ENCODE measurements at places on chromosomes 12 and 14.

DNA sequence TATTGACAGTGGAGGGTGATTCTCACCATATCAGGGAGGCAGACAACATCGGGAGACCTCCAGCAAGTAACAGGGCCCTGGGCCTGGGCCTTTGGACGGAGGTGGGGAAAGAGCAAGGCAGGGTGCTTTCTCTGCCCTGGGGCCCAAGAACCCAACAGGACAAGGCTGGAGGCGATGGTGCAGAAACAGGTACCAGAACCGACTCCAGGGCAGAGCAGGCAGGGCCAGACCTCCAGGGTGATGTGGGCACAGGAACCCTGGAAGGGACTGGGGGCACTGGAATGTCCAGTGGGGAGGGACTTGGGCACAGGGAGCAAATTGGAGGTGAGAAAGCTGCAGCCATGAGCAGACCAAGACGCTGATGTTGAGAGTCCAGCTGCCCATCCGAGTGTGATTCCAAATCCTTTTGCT, 44.4 kb downstream of the PRMT8 start:
- DNase-seq, result no peak

DNA sequence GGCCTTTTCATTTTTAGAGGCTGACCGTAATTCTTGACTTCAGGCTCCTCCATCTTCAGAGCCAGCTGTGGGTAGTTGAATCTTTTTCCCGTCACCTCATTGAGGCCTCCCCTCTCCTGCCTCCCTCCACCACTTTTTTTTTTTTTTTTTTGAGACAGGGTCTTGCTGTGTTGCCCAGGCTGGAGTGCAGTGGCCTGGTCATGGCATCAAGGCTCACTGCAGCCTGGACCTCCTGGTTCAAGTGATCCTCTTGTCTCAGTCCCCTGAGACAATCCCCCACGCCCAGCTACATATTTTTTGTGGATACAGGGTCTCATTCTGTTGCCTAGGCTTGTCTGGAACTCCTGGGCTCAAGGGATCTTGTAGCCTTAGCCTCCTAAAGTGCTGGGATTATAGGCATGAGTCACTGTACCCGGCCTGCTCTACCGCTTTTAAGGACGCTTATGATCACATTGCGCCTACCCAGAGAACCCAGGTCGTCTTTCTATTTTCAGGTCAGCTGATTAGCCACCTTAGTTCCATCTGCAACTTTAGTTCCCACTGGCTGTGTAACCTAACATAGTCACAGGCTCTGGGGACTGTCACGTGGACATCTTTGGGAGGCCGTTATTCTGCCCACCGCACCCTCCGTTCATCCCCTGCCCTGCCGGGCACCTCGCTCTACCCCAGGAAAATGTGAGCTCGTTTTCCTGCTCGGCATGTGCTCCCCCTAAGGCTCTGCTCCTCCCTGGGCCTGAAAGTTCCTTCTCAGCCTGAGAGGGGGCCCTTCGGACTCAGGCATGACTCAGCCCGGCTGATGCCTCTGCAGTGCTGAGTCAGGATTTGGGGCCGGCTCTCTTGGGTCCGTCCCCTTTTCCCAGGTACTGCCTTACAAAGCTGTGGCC, 13.4 kb downstream of the TNFAIP2 start:
- DNase-seq, result no peak

- no peak for DNase-seq
These were observed 42.2 kb downstream of the ZCRB1 start for GRCh38 chr12:42283739-42284138.

DNA sequence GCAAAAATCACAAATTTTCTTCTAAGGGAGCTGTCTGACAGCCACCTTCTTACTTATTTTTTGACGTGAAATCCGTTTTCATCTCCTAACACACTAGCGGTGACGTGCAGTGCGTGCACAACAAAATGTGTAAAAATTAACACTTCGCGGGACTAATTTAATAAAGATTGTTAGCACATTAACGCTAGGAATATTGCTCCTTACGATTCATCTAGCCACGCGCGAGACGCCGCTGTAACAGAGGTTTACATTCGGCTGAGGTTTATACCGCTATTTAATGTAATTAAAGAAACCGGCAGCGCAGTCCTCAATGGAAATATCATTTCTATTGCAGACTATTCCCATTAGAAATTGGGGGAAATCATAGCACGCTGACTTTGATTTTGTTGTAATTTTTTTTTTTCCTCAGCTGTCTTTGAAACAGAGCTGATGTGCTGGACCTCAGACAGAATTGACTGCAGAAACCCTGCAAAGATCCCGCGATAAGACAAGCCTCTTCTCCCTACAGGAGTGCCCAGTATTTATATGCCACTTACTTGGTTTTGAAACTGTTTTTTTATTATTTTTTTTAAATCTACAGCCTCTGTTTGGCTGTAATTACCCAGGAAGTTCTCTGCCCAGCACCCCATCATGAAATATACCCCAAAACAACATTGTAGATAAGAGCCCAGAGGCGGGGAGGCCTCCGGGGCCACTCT, 31.2 kb downstream of the BCL11B start:
- DNase-seq, result no peak

DNA sequence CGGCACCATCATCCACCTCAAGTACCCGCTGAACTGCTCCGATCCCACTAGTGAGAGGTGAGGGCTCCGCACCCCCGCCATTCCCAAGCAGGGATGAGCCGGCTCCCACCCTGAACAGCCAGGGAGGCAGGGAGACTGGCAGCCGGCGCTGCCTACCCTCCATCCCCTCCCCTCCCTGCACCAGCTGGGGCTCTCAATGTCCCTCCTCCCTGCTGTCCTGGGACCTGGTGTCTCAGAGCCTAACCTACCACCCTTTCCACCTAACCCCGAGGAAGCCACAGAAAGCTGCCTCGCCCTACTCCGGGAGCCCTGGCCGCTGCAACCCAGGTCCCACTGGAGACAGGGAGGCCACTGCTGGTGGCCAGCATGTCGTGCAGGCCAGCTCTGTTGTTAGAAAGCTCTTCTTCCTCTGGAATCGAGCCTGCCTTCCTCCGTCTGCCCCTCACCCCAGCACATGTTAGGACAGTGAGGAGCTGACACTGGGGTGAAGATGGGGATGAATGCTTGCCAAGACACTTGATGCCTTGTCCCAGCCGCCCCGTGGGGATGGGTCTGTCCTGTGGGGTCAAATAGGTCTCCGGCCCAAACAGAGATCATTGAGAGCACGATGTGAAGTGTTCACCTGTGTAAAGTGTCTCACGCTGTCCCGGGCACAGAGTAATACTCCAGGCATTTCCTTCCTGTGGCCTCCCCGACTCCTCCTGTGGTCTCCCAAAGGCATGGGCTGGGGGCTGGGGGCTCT, 1.1 kb downstream of the PTPN6 start:
- no peak for DNase-seq

All from activated CD8-positive, alpha-beta memory T cell treated with anti-CD3 and anti-CD28 coated beads for 48 hours (primary cell).